ENCODE measurements at places on chromosomes 7 and 10.

GRCh38 chr10:123140983-123141390 lies 5.2 kb downstream of the HMX3 start:
- DNase-seq, result no peak

DNA sequence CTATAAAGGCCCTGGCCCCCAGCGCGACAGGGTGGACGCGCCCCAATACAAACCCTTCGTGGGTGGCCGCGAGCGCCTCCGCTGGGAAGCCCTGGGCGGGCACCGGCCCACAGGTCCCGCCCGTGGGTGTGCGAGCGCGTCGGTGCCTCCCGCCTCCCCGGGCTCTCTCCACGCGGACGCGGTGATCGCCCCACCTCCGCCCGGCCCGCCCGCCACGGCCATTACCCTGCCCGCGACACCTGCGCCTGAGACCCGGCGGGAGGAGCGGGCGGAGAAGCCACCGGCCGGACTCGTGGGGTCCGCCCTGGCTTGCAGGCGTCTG lies 81.2 kb downstream of the PAX2 start:
- DNase-seq, result no peak

- no peak for DNase-seq
Observed at GRCh38 chr10:29408847-29409240, 120.0 kb downstream of the LYZL1 start.

DNA sequence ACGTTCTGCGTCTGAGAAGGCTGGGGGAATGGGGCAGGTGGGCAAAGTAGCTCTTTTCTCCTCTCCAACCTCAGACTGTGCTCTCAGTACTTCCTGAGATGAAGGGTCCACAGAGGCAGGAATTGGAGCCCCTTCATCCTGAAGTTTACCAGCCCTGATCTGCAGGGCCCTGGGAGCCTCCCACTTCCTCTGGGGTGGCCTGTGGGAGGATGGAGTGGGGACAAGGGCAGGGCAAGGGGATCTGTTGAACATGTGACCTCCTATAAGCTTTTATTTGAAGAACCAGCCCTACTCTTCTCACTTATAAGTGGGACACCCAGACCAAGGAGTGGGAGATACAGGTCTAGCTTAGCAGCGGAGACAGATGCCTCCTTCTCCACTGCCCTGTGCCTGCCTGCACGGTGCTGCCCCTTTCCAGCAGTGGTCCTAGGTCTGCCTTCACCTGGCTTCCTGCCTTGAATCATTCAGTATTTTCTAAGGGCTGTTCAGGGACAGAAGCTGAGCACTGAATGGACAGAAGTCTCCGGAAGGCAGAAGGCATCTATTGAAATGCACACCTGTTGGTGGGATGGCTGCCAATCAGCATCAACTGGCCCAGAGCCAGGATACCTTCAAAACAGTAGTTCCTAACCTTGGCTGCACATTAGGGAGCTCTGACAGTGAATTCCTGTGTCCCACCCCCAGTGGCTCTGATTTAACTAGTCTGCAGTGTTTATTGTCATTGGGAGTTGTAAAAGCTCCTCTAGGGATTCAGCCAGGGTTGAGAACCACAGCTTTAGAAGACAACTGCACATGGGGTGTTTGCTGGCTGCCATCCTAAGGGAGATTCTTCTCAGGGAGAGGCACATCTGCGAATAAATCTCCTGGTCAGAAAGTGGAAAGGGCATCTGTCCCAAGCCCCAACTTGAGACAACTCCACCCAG lies 2.7 kb upstream of the ARHGAP22 start:
- no peak for DNase-seq

DNA sequence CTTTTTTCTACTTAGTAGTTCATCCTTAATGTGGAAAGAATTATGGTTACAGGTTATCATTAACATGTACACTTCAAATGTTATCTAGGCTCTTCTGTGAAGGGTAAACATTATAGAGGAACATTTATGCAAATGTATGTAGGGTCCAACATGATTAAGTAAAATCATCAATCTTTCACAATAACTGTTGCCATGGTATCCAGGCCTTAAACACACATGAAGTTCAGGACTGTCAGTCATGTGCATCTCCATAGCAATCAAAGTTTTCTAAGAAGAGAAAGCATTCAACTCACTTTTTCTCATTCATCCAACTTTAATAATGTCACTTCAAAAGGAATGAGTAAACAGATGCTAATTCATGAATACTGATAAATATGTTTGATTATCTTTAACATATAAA lies 83.6 kb downstream of the DNAJC1 start:
- DNase-seq, result no peak

DNA sequence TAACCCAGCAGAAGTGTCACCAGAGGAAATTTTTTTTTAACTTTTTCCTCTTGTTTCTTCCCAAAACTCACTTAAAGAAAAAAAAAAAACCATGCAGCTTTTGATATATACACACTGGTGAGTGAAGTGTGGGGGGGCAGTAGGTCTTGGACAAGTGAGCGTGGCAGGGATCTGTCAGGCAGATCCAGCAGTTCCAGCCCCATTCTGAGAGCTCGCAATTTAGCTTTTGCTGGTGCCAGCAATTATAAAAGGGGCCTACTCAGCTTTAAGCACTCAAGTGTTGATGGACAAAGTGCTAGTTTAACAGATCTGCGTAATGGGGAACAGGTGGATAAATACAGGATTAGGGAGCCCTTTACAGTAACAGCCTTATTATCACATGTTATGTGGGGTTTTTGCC lies 619.2 kb upstream of the GALNT17 start:
- DNase-seq, result no peak

- DNase-seq, result no peak
Observed at GRCh38 chr10:31914370-31914769, 14.3 kb downstream of the ARHGAP12 start.

GRCh38 chr10:91385306-91386085 lies 24.6 kb upstream of the HECTD2 start:
- DNase-seq, result no peak

- no peak for DNase-seq
Observed at GRCh38 chr7:30697719-30698460, 15.6 kb upstream of the CRHR2 start.

DNA sequence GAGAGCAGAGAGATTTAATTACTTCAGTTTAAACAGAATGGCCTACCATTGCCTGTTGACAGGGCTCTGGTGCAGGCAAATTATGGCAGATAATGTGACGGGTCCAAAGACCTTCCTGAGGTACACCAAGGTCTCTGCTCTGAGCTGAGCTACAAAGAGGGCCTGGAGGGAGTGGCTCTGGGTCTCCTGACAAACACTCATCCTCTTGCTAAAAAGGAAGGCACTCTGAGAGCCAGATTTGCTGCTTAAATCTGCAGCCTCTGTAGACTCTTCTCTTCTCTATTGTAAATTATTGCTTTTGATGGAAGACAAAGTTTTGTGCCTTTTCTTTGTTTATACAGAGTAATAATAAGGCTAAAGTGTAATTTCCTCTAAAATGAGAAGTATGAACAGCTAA lies 529.5 kb upstream of the FZD8 start:
- DNase-seq, result no peak

DNA sequence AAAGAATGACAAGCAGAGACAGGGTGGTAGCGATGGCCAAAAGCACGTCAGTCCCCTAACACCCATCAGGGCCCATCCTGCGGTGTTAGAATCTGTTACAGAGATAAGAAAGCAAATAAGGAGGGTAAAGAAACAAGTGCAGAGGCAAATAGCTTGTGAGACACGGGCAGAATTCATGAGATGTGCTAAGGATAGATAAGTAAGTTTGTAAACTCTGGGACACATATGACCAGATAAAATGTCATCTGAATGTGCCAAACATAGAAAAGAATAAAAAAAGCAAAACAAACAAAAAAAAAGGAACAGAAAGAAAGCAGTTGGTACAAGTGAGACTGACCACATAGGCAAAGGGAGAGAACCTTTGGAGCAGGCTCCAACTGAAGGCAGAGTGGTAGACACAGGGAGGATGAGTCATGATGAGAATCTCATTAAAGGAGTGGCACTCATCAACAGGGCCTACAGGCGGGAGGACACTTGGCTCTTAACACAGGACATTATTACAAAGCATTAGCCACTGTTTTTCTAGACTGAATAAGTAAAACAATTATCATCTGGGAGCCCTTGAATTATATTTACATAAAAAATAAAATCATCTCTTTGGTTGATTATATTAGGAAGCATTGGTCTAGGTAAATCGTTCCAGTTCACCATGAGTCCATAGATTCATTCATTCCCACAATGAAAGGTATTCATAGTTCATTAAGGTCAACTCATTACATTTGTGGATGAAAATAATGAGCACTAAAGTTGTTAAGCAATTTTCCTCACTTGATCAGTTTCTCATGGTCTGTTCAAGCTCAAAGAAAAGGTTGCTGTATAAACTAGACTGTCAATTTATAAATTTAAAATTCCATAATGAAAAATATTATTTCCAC lies 21.5 kb upstream of the EPHB6 start:
- peak; percentile 52 for DNase-seq

GRCh38 chr7:620885-621284 lies 101.2 kb upstream of the PDGFA start:
- no peak for DNase-seq

- DNase-seq, result peak; percentile 38
Observed at GRCh38 chr7:136687693-136688322, 180.6 kb upstream of the CHRM2 start.

GRCh38 chr10:21078410-21079329 lies 181.6 kb upstream of the NEBL start:
- DNase-seq, result peak; percentile 59

GRCh38 chr7:107501593-107501992 lies 31.7 kb downstream of the GPR22 start:
- peak; percentile 52 for DNase-seq

DNA sequence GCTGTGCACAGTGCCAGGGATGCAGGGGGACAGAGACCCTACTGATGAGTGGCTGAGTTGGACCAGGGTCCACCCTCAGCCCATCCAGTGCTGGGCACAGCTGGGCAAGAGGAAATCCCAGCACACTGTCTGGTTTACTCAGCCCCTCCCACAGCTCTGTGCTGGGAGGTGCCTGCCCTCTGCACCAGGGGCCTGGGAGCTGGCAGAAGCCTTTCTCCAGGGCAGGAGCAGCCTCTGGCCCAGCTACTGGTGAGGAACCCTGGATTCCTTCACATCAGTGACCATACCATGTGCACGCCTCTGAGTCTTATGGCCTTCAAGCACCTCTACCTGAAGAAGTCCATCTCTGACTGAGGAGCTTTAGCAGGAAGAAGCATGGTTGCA lies 25.9 kb upstream of the C10orf71 start:
- DNase-seq, result no peak

- DNase-seq, result peak; percentile 72
Observed at GRCh38 chr10:75035975-75036708, 75.3 kb upstream of the SAMD8 start.

- DNase-seq, result no peak
Observed at GRCh38 chr7:100163006-100163531, 4.5 kb upstream of the TRAPPC14 start.

GRCh38 chr7:6228361-6229229 lies 43.8 kb downstream of the CYTH3 start:
- DNase-seq, result peak; percentile 73

GRCh38 chr7:130268463-130269317 lies 2.0 kb downstream of the CPA2 start:
- DNase-seq, result no peak

- no peak for DNase-seq
Observed at GRCh38 chr7:93913197-93913596, 6.8 kb downstream of the GNGT1 start.

DNA sequence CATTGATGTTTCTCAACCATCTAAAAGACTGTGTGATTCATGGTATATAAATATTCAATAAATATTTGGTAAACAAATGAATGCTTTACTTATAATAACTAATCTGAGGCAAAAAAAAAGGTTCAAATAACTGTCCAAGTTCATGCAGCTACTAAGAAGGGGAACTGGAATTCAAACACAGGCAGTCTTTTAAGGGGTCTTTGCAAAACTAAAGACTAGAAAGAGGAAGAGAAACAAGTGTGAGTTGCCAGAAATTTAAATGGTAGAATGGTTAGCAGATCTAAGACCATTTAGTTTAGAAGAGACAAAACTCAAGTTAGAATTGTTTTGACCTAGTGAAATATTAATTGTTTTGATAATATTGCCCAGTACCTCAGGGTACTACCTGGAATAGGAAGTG lies 642.0 kb upstream of the LRRN3 start:
- no peak for DNase-seq

GRCh38 chr10:12645449-12645848 lies 296.1 kb downstream of the CAMK1D start:
- no peak for DNase-seq

DNA sequence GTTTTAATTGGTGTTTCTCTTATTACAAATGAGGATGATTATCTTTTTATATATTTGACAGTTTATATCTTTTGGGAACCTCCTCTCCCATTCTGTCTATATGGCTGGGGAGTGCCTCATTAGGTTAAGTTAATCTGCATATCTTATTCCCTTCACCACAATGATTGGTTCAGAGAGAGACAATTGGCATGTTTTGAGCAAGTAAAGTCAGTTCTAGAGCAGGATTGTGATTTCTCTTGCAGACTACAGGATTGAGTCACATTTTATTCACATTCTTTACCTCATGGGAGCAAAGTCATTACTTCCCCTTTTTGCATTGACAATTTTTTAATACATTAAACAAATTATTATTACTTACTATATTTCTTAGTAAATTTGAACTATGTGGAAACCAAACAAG lies 345.6 kb downstream of the MDFIC start:
- DNase-seq, result no peak

DNA sequence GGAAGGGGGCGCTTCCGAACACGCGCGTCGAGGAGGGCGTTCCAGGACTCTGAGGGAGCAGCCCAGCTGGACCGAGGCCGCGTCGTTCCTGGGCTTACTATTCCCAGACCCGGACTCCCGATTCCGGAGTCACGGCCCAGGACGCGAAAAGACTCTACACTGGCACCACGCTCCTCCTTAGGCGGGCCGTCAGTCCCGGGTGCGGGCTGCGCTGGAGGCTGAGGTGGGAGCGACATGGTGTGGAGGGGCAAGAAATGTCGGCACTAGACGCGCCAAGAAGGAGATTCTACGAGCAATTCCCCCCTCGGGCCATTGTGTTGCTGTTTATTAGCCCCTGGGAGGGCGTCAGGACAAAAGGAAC lies 584 bp upstream of the RUNDC3B start:
- DNase-seq, result no peak

DNA sequence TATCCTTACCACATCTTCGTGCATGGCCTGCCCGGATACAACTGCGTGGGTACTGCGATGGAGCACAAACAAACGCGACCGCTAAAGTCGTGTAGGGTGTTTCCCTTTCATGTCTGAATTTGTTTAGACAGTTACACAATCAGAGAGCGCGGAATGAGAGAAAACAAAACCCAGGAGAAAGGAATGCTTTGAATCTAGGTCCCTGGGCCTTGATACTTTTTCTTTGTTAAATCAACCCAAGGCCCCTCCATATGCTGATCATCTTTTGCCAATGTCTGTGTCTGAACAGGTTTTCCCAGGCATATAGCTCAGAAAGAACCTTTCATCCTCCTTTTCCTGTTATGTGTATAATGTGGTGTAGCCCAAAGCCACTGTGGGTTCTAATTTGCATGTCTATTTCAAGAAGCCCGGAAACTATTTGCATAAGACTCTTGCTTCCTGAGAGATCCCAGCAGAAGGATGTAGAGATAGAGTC lies 145.8 kb downstream of the FRMD4A start:
- peak; percentile 92 for DNase-seq

Data from GM12865 (cell line).